ENCODE measurements at places on chromosomes 16 and 17.
A peak's percentile ranks its signal among the peaks of the same experiment; 100 is the strongest.

GRCh38 chr16:88920618-88921590 is 54.4 kb upstream of the PABPN1L start:
- peak; percentile 39 for DNase-seq

DNA sequence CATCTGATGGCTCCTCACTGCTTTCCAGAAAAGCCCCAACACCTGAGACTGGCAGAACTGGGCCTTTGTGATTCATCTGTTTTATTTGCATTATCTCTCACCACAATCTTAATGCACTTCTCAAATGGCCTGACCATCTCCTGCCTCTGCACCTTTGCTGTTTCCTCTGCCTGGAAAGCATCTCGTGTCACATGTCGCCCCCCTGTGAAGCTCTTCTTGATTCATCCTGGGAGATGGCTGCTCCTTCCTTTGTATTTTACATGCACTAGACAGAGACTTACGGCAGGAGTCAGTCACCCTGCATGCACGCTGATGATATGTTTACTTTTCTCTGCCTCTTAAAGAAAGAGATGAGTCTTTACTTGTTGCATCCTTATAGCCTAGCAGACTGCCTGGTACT is 30.0 kb downstream of the HNF1B start:
- no peak for DNase-seq

GRCh38 chr17:29378500-29378899 is 11.7 kb upstream of the TAOK1 start:
- DNase-seq: no peak

GRCh38 chr17:60103957-60104356 is 25.2 kb upstream of the HEATR6 start:
- no peak for DNase-seq

DNA sequence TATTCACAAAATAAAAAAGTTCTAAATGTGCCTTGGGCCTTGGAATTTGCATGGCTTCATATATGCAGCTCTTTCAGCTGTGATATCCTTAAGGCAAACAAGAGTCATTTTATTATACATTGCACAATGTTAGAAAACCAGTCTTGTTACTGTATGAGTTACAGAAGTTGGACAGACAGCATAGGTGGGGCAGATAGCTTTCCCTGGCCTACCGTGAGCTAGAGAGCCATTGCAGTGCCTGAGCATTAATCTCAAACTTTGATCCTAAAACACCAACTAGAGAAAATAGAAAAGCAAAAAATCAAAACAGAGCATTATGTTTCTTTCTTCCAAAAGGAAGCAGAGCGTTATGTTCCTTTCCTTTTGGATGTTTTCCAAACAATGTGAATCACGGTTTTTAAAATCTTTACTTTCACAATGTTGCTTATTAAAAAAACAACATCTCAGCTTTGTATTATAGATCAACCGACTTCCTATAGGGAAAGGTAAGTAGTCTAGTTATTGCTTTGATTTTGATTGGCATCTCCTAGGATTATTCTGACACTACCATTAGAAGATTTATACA is 32.2 kb downstream of the ARHGAP44 start:
- no peak for DNase-seq

DNA sequence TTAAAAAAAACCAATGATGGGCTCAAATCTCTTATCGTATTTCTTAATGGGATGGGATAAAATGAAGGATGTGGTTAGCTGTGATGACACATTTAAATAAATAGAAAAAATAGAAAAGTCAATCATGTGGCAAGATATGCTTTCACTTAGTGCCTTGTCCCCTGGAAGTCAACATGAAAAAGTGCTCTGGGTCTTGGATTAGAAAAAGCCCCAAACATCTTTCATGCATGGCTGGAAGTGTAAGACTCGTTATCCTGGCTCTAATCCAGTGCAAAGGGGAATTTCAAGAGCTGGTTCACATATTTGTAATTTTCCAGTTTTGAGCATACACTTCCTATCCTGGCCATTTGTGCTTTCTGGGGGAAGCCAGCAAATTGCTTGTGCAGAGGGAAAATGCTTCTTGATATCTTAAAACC is 160.9 kb downstream of the MAP2K6 start:
- no peak for DNase-seq

- no peak for DNase-seq
Measured at GRCh38 chr16:65743558-65743957, 621.7 kb upstream of the CDH11 start.

GRCh38 chr17:77111934-77112296 is 28.9 kb upstream of the SEC14L1 start:
- no peak for DNase-seq

- no peak for DNase-seq
Measured at GRCh38 chr16:11528053-11528452, 58.7 kb downstream of the LITAF start.

DNA sequence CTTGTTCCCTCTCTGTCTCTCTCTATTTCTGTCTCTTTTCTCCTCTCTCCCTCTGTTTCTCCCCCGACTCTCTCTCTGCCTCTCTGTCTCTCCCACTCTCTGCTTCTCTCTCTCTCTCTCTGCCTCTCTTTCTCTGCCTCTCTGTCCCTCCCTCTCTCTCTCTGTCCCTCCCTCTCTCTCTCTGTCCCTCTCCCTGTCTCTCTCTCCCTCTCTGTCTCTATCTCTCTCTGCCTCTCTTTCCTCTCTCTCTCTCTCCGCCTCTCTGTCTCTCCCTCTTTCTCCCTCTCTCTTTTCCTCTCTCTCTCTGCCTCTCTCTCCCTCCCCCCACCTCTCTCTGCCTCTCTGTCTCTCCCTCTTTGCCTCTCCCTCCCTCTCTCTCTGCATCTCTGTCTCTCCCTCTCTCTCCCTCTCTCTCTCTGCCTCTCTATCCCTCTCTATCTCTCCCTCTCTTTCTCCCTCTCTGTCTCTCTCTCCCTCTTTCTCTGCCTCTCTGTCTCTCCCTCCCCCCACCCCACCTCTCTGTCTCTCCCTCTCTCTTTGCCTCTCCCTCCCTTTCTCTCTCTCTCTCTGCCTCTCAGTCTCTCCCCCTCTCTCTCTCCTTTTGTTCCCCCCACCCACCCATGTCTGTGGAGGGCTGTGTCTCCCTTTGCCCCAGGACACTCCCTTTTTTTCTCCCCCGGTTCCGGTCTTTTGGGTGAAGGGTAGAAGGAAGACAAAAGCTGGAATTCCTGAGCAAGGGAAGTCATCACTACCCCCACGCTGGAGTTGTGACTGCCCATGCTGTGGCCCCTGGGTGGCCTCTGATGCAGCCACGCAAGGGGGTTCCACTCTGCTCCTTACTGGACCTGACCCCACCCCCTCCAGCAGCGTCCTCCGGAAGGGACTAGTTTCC is 27.1 kb upstream of the MGAT5B start:
- DNase-seq: no peak

GRCh38 chr17:56595831-56596690 is 2.6 kb downstream of the NOG start:
- no peak for DNase-seq

GRCh38 chr16:15707332-15707731 is 57.3 kb downstream of the NDE1 start:
- DNase-seq: no peak

DNA sequence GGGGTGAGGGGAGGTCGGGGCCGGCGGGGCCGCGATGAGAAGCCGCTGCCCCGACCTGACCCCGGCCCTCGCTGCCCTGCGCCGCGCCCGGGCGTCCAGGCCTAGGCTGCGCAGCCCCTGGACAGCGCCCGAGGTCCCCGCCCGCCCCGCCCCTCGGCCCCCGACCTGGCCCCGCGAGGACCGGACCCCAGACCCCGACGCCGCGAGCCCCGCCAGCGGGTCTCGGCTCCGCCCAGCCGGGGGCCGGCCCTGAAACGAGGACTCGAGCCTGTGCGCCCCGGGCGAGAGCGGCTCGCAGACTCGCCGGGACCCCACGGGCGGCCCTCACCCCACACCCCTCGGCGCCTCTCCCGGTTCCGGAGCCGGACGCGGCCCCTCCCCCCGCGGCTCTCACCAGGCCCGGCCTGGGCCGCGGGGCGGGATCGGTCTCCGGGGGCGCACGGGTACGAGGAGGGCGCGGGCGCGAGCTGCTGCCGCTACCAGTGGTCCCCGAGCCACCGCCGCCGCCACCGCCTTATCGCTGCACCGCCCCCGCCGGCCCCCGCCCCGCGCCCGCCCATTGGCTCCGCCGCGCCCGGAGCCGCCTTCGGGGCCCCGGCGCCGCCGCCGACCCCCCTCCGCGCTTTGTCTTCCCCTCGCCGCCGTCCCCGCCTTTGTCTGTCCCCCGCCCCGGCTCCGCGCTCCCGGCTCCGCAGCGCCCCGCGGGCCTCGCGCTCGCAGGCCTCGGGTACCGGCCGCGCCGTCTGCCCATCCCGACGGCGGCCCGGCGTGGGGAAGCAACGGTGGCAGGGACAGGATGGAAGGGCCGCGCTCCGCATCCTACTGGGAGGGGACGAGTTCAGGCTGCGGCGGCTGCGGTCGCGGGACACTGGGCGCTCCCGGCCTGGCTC is at the start of gene LIMD2:
Gene LIMD2, minus strand, starts transcription at position 488 of the 890 bp plus-strand sequence. CDS start 827 bp downstream, outside the sequence.
- peak; percentile 89 for DNase-seq

- DNase-seq: no peak
Measured at GRCh38 chr16:9050102-9050830, 41.2 kb upstream of the HAPSTR1 start.

- no peak for DNase-seq
Measured at GRCh38 chr16:57024894-57025680, 35.7 kb downstream of the NLRC5 start.

DNA sequence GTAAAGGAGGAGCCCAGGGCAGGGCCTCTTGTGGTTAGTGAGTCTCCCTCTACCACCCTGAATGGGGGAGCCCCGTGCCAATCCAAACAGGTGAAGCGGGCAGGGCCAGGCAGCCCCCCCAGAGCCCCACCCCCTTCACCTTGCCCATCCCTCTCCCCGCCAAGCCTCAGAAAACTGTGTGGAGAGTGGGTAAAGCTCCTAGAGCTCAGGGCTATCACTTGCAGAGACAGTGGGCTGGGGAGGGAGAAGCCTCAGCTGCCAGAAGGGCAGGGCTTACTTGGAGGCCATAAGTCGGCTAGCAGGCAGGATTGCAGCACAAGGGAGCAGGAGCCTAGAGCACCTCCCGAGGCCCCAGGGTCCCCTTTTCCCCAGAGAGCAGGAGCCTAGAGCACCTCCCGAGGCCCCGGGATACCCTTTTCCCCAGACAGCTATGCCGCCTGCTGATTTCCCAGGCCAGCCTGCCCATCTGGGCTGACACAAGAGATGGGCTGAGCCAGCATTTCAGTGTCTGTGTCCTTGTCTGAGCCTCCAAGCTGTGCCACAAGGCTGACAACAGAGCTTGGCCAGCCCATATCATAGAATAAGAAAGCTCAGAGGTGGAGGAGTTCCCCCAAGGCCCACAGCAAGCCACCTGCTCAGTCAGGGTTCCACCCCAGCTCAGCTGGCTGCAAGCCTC is 6.7 kb upstream of the KRT14 start:
- DNase-seq: no peak

GRCh38 chr17:17533901-17534441 is 37.8 kb upstream of the RASD1 start:
- no peak for DNase-seq

DNA sequence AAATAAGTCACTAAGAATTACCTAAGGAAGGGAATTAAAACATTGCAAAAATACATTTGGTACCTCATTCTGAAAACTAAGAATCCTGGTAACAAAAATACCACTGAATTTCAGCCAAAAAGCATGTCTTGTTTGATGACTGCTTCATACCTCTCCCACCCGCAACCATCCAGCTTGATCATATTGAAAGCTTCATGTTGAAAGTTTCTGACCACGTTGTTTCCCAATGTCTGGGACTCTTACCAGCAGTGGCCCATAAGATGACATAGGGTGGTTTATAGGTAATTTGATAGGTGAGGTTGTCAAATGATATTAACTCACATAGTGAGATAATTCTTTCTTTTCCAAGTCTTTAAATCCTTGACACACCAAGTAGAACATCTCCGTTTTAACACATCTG is 139.3 kb downstream of the CDH11 start:
- DNase-seq: no peak

- no peak for DNase-seq
Measured at GRCh38 chr17:80099291-80100034, 1.9 kb upstream of the GAA start.

DNA sequence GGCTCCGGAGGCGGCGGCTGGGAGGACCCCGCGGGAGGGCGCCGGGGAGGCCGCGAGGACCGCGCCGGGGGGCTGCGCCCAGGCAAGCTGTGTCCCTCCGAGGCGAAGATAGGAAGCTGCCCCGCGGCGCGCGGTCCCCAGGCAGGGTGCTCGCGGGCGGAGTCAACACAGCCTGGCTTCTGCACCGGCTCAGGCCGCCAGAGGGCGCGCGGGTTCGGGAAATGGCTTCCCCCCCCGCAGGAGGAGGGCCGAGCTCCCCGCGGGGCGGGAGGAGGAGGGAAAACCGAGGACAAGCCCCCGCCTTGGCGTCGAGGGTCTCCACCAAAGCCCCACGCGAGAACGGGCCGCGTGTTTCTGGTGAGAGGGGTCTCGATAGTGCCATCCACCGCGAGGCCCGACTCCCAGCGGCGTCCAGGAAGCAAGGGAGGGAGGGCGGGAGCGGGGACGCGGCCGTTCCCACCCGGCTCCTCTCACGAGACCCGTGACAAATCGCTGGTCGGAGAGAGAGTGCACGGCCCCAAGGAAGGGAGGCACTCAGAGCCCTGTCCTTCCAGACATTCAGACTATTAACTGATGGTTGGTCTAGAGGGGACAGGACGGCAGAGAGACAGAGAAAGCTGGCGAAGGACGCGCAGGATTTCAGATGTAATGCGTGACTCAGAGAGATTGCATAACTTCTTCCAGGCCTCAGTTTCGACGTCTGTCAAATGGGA is 64.4 kb upstream of the DNAJA2 start:
- DNase-seq: peak; percentile 82

DNA sequence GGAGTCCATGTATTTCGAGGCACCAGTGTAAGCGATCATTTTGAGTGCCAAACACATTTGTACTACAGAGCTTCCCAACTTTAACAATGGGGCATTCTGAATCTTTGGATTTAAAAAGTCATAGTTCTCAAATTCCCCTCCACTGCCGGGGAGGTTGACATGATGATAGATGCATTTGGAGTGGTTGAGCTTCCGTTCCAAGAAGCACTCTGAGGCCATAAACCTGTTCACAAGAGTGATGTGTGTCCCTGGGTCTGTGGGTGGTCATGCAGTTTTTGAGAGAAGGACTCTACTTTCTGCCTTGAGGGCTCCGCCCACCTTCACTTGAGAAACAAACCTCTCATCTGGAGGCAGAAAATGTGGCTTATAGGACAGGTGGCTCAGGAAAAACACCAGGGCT is 43.7 kb downstream of the IRX5 start:
- no peak for DNase-seq

DNA sequence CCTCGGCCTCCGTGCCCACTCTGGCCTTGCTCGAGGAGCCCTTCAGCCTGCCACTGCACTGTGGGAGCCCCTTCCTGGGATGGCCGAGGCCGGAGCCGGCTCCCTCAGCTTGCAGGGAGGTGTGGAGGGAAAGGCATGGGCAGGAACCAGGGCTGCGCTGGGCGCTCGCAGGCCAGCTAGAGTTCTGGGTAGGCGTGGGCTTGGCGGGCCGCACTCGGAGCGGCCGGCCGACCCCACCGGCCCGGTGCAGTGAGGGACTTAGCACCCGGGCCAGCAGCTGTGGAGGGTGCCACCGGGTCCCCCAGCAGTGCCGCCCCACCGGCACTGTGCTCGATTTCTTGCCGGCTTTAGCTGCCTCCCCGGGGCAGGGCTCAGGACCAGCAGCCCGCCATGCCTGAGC is 101.0 kb upstream of the IRX5 start:
- DNase-seq: no peak

- no peak for DNase-seq
Measured at GRCh38 chr17:51373489-51374152, 113.3 kb downstream of the UTP18 start.
